A172 (cell line): ENCODE measurements at places on chromosomes 2 and 18.

GRCh38 chr2:200300638-200301314 lies 5.7 kb upstream of the SPATS2L start:
- peak; percentile 70 for DNase-seq

DNA sequence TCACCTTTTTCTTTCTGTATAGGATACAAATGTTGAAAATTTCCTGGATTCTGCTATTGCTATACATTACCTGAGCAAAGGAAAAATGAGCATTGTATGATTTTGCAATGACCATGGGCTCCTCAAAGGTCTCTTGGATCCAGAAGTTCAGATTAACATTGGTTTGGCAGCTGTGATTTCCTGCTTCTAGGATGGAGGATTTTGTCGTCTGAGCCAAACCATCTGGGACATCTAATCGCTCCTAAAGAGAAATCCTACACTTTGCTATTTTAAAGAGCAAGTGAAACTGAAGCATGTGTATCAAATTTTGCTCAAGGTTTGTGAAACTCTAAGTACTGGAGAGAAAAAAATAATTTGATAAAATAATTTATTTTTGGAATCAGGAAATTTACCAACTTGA lies 115.1 kb upstream of the ST6GAL2 start:
- no peak for DNase-seq

DNA sequence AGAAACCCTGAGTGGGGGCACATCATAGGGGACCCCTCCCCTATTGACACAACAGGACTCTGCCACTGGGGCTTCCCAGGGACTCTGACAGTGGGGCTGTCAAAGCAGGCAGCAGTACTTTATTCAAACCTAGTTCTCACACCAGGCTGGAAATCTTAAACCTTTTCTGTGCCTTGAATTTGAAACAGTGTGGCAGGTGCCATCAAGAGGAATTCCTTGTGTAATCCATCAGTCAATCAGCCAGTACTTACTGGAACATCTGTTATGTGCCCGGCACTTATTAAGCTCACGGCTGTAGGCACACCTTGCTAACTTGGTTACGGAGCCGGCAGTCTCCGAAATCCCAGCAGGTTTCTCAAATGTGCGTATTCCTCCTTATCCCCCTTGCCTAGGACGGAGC lies 12.0 kb downstream of the GLI2 start:
- DNase-seq = no peak

- DNase-seq = no peak
Observed at GRCh38 chr2:160440888-160441287, 52.7 kb downstream of the RBMS1 start.

DNA sequence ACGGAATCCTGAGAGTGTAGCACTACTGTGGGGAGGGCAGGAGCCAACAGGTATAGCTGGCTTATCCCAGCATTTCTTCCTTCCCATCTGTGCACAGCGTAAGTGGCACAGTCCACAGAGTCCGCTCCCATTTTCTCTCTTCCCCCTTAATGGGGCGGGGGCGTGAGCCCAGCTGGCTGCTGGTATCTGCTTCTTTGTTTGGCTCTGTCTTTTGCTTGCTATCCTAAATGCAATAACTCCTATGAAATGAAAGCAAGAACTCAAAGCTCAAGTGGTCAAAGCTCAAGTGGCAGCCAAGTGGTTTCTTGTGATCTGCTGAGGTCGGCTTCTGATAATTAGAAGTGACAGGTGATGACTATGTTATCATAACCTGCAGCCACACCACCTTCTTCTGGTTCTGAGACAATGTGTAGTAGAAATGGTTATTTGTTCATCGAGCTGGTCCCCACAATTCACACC lies 192.7 kb downstream of the PLCL1 start:
- DNase-seq = no peak

DNA sequence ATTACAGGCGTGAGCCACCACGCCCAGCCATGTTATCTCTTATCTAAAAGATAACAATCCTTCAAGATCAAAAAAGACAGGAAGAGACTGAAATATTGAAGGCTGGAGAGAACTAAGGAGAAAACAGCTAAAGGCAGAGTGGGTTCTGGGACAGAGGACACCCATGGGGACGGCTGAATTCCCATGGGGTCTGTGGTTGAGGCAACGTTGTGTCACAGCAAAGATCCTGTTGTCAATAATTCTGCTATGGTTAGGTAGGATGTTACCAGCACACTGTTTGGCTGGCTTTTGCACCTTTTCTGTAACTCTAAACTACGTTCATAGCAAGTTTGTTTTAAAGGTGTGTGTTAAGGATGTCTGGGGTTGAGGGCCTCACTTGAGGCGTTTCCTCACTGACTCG lies 137.7 kb upstream of the APCDD1 start:
- DNase-seq = no peak

DNA sequence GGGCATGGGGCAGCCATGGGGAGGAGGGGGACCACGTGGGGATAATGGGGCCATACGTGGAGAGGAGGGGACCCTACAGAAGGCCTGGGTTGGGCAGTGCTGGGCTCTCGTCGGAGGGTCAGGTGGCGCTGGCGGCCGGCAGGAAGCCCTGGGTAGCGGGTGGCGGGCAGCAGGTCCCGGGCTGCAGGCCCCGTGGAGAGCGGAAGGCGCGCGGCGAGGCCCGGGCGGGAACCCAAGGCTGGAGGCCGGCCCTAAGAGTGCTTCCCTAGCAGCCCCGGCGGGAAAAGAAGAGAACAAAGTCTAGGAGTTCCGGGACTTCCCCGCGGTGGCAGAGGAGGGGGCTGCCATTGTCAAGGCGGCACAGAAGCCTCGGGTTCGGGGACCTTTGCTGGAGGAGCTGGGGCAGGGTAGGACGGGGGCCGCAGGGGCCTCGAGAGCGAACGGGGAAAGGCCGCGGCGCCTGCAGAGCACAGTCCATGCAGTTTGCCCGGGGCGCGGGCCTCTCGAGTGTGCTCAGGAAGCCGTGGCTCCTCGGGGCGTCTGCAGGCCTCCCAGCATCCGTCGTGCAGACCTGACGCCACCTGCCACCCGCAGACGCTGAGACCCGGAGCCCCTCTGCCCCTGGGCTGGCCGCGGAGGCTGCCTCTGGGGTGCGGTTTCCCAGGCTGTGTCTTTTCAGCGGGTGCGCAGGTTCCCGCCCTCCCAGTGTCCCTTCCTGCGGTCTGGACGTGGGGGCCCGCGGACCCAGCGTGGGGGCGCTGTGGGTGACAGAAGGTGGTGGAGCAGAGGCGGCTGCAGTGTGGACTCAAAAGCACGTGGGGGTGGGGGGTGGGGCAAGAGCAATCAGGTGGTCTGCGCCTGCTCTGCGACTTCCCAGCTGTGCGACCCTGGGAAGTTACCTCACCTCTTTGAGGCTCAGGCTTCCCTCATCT lies 19.4 kb upstream of the NCL start:
- DNase-seq = no peak

GRCh38 chr2:168450171-168450570 lies 5.9 kb upstream of the CERS6 start:
- DNase-seq = no peak

- no peak for DNase-seq
Observed at GRCh38 chr2:239308661-239309397, 92.0 kb downstream of the HDAC4 start.
